Fibroblast of upper back skin (primary cell): ENCODE measurements at places on chromosomes 4 and X.
A peak's percentile ranks its signal among the peaks of the same experiment; 100 is the strongest.

DNA sequence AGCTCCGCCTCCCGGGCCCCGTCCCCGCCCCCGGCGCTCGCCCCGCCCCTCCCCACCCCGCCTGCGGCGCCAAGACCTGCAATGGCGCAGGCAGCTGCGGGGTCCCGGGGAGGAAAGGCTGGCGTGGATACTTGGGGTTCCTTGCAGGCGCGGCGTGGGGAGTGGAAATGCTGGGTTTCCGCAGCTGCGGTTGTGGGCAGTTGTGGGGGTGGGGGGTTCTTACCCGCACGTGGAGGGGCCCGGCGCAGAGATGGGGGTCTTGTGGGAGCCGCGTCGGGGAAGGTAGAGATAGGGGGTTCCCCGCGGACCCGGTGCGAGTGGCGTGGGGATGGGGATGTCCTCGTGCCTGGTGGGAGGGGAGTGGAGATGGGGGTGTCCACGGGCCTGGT, 680 bp upstream of the ASMTL start:
- no peak for DNase-seq

- DNase-seq, result no peak
Observed at GRCh38 chr4:4919927-4920326, 60.5 kb downstream of the MSX1 start.

DNA sequence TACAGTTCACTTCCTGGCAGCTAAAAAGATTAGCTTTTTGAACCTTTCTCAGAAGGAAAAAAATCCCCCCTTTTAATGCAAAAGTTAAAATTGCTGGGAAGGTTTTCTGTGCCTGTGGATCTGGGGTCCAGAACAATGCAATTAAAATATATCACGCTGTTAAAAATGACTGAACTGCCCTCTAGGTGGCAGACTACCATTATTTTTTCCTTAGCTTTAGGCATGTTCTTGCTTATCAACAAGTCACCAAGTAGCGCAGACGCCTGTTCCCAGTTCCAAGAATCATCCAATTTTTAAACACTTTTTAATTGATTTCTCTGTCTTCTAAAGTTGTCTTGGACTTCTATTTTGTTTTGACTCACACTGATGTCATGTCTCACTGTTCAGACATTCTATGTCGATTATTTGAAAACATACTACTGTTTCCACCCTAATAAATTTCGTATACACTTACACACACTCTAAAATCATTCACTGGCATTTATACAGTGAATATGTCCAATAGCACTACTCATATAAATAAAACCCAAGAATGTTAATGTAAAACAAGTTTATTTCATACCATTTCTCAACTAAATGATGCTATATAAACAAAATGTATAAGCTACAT, 661.6 kb downstream of the RAPGEF2 start:
- DNase-seq, result peak; percentile 78

GRCh38 chr4:173477016-173477415, 53.0 kb downstream of the HAND2 start:
- no peak for DNase-seq

DNA sequence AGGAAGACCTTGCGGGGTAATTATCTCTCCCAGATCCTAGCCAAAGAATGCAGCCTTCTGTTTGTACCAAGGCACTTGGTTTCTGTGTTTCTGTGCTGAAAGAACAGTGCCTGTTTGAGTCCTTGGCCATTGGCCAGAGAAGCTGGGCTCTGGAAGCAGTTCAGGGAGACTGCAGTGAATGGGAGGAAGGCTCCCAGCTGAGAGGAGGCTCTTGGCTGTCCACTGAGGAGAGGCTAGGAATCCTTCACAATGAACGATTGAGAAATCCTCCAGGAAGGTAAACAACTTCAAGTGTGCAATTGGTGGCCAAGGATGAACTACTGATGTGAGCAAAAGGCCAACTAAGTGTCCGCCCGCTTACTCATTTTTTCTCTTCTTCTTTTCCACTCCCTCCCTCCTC, 61.3 kb downstream of the HS3ST1 start:
- DNase-seq, result peak; percentile 42

GRCh38 chr4:85610450-85610849, 135.5 kb downstream of the ARHGAP24 start:
- DNase-seq, result no peak

- no peak for DNase-seq
Observed at GRCh38 chr4:61473306-61473705, 273.2 kb downstream of the ADGRL3 start.

DNA sequence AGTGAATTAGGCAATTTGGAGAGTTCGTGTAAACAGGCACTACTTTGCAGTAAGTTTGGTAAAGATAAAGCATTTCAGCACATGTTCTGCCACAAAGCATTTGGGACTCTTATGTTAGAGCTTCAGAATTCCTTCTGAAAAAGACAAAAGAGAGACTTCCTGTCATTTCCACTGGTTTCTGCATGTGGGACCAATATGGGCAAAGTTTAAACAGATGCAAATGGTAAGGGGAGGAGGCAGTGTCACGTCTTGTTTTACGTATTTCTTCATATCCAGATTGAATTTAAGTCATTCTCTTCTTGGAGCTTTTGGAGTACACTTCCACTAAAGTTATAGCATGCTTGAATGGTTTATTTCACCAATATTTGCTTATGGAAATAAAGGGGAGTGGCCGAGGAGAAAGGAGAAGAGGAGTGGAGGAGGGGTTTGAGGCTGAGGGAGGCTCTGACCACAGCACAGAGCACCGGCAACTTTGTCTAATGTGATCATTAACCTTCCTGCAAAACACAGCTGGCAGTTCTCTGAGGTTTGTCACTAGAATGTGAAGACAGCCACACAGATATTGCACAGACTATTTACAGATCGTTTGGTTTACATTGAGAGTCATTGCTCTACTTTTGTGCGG, at the start of gene APELA:
APELA (plus strand) TSS at position 479 of the 625 bp plus-strand sequence. CDS start 154 bp downstream, outside the sequence.
- DNase-seq, result no peak

DNA sequence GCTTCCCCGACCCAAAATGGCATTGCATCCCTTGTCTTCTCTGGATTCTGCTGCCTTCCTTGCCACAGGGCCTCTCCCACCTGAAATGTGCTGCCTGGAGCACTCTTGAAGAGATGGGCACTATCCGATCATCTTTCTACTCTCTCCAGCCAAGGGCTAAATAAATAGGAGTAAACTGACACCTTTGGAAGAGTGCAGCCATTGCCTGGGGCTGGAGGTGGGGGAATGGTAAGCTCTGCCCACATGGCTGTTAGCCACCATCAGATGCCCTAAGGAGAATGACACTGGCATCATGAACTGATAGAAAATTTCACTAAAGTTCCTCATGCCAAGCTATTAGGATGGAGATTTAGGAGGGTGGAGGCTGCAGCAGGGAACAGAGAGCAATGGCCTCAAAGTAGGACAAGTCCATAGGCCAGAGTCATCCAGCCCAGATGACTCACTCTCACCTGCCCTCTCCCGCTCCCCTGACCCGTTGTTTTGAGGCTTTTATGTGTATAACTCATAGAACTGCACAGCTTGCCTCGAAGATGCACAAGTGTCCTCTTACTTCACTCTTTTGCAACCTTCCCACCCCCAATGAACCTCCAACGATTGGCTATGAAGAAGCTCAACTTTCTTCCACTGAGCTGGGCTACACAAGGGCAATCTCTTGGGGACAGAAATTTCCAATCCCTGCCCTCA, 822 bp upstream of the PFKFB1 start:
- no peak for DNase-seq

DNA sequence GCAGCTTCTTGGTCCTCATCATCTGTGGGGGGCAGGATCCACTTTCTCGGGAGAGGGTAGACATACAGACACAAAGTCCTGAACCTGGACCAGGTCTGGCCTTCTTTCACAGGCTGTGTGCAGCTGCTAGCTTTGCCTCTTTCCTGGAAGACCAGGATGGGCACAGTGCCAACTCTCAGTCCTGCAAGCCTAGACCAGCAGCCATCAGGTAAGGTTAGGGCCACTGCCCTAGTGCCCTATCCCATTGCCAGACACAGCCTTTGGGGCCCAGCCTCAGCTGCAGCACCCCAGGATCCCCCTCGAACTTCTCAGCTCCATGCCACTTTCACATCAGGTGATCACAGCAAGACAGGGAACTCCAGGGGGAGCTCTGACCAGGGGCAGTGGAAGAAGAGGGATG, 38.4 kb downstream of the ZNF185 start:
- DNase-seq, result no peak

DNA sequence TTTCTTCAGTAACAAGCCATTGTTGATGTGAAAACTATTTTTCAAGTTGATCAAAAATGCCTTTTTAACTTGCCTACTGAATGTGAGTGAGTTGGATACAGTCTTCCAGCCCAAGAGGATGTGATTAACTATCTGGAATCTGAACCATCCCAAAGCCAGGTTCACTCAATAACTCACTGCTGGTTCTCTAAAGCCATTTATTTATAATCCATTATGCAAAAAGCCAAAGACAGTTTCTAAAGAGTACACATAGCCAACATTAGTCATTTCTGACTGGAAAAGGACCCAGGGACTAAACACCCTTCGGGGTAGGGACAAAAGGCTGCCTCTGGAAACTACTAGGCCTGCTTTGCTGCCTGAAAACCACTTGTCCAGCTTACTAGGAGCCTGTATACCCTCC, 109.6 kb downstream of the SHROOM4 start:
- peak; percentile 59 for DNase-seq

DNA sequence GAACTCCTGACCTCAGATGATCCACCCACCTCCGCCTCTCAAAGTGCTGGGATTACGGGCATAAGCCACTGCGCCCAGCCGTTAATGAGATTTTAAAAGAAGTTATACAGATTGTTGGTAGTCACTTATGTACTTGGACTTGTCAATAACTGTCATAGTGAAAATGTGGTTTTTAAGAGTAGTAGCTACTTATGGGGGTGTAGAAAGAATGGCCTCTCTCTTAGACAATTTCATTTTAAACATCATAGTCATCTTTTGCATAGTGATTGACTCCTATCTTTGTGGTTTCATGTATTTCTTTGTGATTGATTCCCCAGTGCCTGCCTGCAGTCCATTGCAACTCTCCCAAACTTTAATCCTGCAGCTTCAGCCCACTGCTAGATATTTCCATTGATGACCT, 17.4 kb downstream of the FAM199X start:
- DNase-seq, result no peak

DNA sequence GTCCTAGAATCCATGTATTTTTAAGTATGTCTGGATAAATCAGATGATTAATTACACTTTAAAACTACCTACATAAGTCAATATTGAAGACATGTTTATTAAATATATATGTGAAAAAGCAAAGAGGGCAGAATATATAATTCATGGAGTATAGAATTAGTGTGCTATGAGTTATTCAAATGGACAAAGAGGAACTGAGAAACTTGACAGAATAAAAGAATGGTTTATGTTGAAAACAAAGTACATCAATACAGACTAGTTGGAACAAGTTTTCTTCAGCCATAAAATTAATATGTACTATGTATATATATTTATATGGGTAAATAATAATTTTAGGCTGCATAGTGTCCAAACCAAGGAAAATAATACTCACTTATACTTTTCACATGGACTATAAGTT, 173.5 kb downstream of the NPFFR2 start:
- no peak for DNase-seq

DNA sequence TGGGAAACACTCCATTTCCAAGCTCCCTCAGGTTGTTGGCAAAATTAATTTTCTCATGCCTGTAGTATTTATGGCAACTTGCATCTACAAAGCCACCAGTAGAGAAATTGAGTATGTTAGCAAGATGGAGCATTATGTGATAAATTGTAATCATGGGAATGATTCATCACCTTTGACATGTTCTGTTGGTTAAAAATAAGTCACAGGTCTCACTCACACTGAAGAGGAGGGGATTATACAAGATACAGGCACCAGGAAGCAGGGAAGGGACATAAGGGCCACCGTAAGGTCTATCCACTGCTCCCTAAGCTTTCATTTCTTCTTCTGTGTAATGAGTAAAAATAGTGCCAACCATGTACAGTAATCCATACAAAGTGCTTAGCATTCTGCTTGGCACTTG, 313.0 kb downstream of the GBA3 start:
- no peak for DNase-seq

GRCh38 chrX:128106630-128107029, 54.4 kb upstream of the ACTRT1 start:
- peak; percentile 3 for DNase-seq

- DNase-seq, result no peak
Observed at GRCh38 chr4:6367371-6367851, 97.8 kb downstream of the WFS1 start.

DNA sequence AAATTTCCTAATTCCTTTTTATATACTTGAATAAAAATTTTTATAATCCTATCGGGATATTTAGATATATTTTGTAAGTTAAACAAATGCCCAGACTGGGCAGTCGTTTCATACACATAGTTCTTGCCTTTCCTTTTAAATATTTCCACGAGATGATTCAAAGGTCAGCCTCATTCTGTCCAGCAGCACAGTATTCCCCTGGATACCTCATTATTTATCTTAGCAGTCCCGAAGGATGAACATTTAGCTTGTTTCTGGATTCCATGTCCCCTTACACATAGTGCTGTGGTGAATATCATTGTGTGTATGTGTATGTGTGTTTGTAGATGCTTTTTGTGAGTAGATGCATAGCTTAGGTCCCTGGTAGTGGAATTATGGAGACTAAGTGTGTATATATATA, 38.3 kb downstream of the RAPGEF2 start:
- peak; percentile 48 for DNase-seq

DNA sequence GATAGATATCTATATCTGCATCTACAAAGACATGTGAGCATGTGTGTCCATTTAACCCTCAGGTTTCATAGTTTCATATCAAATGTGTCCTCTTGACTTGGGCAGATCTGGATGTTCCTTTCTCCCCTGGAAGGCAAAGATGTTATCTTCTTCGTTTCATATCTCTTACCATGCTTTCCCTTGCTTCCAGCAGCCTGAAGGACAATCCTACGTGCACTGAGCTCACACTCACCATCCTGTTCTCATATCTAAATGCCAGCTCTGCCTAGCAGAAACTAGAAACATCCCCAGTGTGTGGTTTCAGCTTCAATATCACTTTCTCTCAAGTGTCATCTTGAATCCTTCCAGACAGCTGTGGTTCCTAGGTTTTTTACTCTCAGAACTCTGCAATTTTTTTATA, 66.2 kb downstream of the ZAR1 start:
- DNase-seq, result no peak

- DNase-seq, result no peak
Observed at GRCh38 chr4:173493041-173493440, 37.0 kb downstream of the HAND2 start.

GRCh38 chr4:75158451-75158850, 225.5 kb downstream of the PARM1 start:
- no peak for DNase-seq

DNA sequence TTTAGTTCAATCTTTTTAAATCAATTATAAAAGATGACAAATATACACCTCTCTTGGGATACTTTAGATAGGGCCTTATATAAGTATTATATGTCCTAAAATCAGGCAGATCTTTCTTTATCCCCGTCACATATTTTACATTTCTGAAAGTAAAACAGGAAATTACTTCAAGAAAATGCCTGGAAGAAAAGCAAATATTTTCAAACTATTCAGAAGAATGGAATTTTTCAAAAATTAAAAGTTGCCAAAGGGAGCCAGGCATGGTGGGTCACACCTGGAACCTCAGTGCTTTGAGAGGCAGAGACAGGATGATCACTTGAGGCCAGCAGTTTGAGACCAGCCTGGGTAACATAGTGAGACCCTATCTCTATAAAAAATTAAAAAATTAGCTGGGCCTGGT, 34.4 kb downstream of the MGARP start:
- peak; percentile 77 for DNase-seq

- no peak for DNase-seq
Observed at GRCh38 chr4:186296481-186296880, 30.5 kb downstream of the F11 start.

GRCh38 chrX:71056867-71057266, 11.3 kb downstream of the SNX12 start:
- DNase-seq, result no peak

- no peak for DNase-seq
Observed at GRCh38 chr4:7526491-7526890, 91.8 kb upstream of the PSAPL1 start.
